ENCODE measurements at places on chromosomes 5 and 9.

DNA sequence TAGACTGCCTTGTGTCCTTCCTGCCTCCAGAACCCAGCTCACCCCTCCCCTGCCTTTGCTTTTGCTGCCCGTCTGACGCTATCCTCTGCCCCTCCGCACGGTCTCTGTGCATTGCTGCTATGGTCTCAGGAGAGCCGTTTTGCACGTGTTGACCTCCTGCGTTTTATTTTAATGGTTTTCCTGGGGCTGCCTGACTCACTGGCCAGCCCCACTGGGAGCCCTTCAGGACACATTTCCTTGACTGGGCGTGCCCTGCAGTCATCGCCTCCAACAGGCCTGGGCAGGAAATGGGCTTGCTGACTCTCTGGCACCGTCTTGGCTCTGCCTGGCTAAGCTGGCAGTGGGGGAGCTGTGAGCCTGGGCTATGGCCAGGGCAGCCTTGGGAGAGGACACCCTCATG lies 17.9 kb upstream of the ASS1 start:
- no peak for ATAC-seq

DNA sequence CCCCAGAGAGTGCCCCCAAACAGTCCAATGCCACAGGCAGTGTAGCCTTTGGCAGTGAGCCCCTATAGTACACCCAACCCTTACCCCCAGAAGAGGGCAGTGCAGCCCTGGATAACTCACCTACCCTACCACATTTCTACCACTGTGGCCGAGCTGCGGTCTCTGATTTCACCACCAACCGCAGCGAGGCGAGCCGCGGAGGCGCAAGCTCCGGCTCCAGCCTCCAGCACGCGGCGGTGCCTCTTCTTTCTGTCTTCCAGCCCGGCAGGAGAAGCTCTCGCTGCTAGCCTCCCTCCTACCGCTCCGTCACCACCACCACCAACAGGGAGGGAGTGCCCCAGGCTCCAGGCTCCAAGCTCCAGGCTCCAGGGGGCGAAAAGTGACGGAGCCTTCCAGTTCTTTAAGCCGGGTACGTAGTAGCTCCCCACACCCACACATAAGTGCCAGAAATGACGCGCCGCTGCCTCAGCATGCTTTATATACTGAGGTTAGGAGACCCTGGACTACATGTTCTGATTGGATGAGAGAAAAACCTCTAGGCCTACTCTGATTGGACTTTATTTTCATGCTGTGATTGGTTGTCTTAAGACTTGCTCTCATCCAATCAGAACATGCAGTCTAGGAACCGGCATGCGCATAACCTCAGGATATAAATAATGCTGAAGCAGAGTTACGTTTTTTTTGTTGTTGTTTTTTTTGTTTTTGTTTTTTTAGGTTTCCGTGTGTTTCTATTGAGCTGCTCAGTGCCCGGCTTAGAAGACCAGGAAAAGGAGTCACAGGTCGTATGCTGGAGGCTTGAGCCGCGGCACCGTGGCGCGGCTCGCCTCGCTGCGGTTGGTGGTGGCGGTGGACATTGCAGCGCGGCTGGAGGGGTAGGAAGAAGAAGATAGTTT lies at the start of gene PCAT7:
PCAT7 (plus strand) TSS at position 645 of the 893 bp plus-strand sequence.
- ATAC-seq, result peak; percentile 56

GRCh38 chr5:77396017-77396416 lies 96.1 kb downstream of the WDR41 start:
- no peak for ATAC-seq

DNA sequence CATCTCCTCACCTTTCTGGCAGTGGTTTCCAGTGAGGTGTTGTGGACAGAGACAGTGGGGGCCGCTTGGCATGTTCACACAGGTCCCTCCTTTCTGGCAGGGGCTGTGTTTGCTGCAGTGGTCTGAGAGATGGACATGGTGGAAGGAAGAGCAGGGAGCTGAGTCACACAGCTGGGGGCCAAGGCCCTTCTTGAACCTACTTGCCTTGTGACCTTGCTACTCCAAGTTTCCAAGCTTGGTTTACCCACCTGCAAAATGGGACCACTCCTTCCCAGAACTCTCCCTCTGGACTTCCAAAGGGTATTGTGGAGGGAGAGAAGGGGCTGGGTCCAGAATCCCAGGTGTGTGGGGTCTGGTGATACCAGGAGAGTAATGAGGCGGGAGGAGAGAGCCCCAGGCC lies 4.1 kb downstream of the F12 start:
- ATAC-seq, result no peak

DNA sequence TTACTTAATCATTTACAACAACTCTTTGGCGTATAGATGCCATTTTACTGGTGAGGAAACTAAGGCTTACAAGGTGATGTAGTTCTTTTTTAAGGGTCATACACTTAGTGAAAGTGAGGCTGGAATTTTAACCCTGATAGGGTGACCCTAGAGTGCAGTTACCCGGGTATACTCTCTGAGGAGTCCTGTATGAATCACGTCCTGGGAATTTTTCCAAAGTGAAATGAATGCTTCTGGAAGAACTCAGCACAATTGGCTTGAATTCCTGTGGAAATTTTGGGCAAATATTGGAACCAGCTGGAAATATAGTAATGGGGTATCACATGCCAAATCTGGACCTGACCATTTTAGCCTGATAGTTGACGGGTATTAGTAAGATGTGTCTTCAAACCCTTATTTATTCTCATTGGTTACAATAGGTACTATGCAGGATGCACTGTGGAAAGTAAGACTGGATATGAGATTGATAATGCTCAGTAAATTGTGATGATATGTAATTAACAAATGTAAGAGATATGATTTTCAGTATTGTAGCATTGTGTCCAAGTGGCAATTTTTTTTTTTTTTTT lies 14.8 kb downstream of the SUB1 start:
- no peak for ATAC-seq

DNA sequence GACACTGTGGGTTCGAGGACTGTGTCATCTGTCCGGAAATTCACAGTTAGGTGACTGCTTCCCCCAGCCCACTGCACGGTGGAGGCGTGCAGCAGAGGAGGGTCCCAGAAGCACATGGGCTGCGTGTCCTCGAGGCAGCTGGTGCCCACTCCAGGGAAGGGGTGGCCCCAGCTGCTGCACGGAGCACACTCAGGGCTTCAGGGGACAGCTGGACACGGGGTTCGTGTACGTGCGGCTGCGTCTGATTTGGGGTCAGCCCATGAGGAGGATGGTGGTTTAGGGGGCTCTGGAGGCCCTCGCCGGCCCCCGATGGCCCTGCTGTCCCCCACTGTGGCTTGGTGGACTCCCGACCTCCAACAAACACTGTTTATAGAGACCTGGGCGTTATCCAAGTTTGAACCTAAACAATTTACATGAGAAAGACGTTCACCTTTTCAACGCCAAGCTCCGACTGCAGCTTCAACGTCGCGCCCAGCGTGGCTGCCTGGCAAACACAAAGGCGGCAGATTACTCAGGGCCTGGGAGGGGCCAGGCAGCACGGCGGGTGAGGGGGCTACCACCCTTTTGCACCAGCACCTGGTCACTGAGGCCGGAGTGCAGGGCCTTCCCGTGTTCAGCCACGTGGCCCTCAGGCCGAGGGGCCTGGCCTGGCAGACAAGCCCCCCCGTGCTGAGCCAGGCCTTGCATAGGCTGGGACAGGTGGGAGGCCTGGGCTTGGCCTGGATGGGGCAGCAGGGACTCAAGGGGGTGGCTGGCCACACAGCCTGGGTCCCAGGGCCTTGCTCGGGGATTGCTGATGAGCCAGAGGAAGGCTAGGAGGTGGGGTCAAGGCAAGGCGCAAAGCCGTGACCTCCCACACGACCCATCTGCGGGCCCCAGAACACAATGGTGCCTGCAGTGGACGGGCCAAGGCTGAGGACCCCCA lies 55.2 kb downstream of the EXD3 start:
- ATAC-seq, result no peak

GRCh38 chr5:165630261-165630778 lies 2124.9 kb downstream of the MAT2B start:
- ATAC-seq, result no peak

DNA sequence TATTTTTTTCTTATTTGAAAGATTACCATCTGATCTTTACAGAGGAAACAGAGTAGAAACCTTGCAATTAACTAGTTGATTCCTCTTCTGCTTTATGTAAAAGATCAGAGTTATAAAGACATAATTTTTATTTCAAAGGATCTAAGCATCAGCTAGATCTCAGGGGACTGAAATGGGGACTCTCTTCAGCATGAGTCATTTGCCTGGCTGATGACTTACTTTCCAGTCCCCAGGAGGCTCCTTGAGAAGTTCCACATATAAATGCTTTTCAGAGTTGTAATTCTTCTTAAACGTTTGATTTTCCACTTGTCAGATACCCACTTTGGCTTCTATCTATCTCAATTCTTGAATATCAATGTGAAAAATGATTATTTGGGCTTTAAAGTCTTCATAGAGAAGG lies 389.4 kb downstream of the RAB3C start:
- ATAC-seq, result no peak

DNA sequence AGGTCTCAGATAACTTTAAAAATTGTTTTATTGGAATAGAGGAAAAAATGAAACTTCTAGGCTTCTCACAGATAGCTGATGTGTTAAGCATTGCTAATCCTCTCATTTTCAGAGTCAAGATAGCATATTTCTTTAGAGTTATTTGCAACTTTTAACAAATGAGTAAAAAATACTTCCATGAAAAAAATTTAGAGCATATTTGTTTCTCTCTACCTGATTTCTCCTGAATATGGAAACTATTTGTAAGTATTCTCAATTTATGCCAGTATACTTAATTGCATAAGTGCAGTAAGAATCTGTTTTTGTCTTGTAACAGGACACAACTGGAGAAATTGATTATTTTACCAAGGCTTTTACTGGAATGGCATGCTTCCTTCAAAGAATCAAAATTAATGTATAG lies 3.6 kb upstream of the TRIM32 start:
- ATAC-seq, result no peak

DNA sequence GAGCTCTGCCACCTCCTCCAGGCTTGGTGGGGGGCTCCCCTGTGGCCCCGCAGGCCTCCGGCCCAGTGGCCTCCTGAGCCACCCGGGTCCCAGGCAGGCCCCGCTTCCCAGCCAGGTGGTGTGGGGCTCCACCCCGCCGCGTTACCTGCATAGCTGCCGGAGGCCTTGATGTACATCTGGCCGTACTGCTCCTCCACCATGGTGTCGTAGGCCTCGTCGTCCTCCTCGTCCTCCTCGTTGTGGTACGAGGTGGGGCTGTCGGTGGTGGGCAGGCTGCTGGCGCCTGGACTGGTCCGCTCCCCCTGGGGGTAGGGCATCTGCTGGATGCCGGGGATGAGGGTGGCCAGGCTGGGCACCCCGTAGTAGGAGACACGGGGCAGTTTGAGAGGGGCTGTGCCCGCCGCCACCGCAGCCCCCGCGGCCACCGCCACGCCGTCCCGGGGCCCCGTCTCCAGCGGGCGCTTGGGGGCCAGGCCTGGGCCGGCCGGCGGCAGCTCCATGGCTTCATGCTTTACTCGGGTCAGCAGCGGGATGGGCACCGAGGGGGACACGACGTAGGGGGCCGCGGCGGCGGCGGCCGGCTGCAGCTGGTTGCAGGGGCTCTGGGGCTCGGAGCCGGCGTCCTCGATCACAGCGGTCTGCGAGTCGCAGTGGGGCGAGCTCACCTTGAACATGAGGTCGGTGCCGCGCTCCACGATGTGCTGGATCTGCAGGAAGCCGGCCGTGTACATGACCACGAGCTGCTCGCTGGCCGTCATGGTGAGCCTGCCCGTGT lies 45.4 kb downstream of the NACC2 start:
- no peak for ATAC-seq

DNA sequence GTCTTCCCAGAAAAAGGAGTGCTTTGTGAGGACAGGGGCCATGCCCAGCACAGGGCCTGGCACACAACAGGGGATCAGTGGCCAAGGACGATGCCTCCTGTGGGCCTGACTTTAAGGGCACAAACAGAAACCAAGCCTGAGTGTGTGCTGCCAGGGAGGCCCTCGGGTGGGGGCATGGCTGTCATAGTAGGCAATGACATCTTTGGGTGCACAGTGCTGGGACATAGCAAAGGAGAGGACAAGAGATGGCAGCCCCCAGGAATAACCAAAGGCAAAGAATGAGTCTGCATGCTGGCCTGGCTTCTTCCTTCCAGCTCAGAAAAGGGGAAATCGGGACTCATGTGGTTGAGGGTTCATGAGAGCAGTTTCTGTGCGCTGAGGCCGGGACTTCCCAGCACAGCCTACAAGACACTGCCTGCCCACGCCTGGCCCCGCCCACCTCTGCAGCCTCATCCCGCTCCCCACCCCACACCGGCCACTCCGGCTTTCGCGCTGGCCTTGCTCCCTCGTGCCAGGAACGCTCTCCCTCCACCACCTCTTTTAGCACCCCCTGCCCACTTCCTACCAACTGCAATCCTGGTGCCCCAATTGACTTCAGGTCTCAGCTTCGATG lies 13.8 kb upstream of the LHX2 start:
- ATAC-seq, result peak; percentile 42

DNA sequence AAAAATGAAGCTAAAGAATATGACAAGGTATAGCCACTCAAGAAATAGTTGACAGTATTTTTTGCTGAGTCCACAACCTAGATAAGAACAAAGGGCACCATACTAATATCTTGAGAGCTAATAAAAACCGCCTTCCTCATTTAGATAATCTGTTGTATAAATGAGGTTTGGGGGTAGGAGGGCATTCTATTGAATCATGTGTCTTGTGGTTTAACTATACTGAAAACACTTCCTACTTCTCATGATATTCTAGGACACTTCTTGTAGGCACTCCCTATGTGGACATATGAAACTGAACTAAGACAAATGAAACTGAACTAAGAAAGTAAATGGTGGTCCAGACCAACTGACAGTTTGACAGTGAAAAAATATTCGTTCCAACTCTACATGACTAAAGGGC lies 1268.5 kb upstream of the C9orf72 start:
- ATAC-seq, result no peak

GRCh38 chr9:71602652-71603051 lies 165.7 kb downstream of the CEMIP2 start:
- ATAC-seq, result no peak

GRCh38 chr9:11966786-11967185 lies 726.4 kb upstream of the TYRP1 start:
- ATAC-seq, result no peak

DNA sequence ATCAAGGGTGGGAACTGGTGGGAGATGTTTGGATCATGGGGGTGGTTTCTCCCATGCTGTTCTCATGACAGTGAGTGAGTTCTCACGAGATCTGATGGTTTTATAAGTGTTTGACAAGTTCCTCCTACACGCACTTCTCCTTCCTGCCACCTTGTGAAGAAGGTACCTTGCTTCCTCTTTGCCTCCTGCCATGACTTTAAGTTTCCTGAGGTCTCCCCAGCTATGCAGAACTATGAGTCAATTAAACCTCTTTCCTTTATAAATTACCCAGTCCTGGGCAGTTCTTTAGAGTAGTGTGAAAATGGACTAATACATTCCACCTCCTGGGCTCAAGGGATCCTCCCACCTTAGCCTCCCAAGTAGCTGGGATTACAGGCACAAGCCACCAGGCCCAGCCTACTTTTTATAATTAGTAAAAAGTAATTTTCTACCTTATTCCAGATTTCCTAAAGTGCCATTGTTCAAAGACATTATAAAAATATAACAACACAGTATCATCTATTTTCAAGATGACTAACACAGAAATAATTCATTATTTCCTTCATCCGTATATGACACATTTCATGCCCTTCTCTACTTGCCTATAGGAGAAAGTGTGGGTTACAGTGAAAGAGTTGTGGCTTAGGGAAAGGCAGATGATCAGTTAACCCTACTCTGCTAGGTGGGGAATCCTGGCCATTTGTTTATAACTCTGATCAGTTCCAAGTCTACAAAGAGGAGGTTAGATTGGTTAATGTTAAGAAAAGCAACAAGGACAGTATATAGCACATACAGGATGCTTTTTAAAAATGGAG lies 99.9 kb downstream of the TTC39B start:
- no peak for ATAC-seq

GRCh38 chr9:93060746-93061259 lies 2.3 kb downstream of the SUSD3 start:
- ATAC-seq, result no peak
